ENCODE measurements at places on chromosomes 3 and 15.

DNA sequence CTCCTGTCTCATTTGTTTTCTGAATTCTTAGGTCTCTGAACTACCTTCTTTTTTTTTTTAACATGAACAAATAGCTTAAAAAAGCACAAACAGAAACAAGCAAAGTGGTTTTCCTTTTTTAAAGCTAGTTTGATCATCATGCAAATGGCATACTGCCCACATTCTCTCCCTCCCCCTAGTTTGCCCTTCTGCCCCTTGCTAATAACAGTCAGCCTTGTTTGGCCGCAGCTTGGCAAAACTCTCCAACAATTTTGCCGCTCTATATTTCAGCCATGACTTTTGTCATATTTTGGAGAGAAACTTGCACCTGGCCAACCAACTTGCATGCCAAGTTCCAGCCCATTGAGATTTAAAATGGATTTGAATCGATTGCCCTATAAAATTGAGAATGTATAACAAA, 666.0 kb upstream of the NR2F2 start:
- no peak for DNase-seq

- DNase-seq: no peak
Measured at GRCh38 chr3:186640929-186641328, 730 bp downstream of the FETUB start.

DNA sequence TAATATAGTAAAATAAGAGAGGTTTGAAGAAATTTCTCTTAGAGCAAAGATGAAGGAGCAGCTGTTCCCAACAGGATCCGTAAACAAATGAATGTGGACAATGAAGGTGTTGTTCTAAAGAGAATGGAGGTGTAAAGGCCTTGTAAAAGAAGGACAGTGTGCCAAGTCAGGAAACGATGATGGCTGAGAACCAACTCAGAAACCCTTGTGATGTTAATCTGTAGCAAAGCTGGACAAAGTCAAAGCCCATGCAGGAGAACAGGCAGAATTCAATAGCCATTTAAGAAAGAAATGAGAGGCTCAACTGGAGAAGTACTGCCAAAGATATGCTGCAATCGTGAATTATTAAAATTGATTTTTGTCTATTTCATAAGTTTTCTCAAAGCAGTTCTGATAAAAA, 192.2 kb downstream of the MBNL1 start:
- no peak for DNase-seq

- DNase-seq: no peak
Measured at GRCh38 chr3:76694063-76694462, 345.8 kb upstream of the ROBO2 start.

GRCh38 chr15:90819850-90820249, 48.5 kb upstream of the FURIN start:
- DNase-seq: no peak

- no peak for DNase-seq
Measured at GRCh38 chr3:15476378-15476777, 45.1 kb downstream of the COLQ start.

GRCh38 chr3:51391566-51392354, 675 bp downstream of the RBM15B start:
- peak; percentile 24 for DNase-seq

GRCh38 chr3:172651936-172652625, 58.8 kb downstream of the NCEH1 start:
- no peak for DNase-seq

DNA sequence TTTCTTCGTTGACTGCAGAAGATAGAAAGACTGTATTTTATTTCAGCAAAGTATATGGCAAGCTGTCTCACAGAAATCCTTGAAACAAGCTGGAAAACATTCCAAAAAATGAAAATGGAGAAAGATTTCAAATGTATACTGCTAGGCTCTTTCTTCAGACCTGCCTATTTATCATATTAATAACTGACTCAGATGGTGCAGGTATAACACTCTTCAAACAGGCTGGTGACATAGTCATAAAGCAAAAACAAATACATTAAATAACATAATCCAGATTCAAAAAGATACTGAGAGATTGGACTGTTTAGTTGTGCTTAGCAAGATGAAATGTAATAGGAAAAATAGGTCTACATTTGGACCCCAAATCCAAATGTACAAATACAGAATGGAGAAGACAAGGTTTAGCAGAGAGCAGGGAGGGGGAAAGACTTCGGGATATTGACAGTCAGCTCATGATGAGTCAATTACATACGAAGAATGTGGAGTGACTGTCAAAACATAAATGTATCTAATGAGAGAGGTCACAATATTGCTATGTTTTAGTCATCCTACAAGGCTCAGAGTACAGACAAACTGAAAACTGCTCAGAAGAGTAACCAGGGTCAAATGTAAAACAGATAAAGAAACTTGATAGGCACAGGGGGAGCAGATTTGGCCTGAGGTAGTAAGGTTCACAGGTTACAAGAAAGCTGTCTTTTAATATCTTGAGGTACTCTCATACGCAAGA, 88.7 kb downstream of the DMXL2 start:
- no peak for DNase-seq

GRCh38 chr3:55718074-55718473, 231.0 kb upstream of the WNT5A start:
- DNase-seq: no peak

- DNase-seq: no peak
Measured at GRCh38 chr15:78993931-78994530, 49.2 kb upstream of the CTSH start.

DNA sequence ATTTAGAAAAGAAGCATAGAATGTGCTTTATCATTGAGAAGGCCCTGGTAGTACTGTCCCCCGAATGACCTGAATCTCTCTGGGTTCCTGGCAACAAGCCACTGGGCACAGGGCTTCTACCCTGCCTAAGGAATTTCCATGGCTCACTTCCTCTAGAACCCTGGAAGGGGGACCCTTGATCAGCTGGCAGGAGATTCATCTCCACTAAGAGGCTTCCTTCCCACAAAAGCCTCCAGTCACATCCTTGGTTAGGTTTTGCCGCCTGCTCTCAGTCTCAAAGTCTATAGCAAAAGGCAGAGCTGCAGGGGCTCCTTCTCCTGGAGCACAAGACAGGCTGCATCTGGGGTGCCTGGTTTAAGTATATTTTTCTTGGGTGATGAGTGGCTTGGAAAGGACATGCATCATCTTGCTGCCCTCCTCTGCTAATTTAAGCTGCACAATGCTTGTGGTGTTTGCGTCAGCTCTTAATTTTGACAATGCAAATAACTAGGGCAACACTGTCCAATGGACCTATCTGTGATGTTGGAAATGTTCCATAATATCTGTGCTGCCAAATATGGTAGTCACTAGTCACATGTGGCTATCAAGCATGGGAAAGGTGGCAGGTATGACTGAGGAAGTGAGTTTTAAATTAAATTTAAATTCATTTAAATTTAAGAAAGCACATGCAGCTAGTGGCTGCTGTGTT, 33.4 kb upstream of the RARRES1 start:
- DNase-seq: no peak

- DNase-seq: no peak
Measured at GRCh38 chr3:29022976-29023375, 257.9 kb upstream of the RBMS3 start.

DNA sequence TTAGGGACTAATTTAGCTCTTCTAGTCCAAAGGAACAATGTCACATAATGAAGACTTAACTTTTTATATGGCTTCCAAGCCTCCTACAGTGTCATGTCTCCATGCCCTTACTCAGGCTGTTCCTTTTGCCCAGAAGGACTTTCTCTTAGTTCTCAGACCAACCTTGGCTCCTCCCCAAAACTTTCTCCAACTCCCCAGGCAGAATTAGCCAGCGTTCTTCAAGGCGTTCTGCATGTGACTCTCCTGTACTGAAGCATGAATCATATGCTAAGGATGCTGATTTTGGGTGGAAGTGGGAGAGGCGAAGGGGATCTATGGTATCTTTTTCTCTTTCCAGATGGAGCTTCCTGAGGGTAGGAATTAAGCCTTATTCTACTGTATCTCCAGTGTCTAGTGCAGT, 335.1 kb upstream of the ICE2 start:
- no peak for DNase-seq

- no peak for DNase-seq
Measured at GRCh38 chr15:68730976-68731897, 89.5 kb downstream of the ANP32A start.

GRCh38 chr15:63436872-63437375, 55.3 kb upstream of the CA12 start:
- DNase-seq: peak; percentile 23

DNA sequence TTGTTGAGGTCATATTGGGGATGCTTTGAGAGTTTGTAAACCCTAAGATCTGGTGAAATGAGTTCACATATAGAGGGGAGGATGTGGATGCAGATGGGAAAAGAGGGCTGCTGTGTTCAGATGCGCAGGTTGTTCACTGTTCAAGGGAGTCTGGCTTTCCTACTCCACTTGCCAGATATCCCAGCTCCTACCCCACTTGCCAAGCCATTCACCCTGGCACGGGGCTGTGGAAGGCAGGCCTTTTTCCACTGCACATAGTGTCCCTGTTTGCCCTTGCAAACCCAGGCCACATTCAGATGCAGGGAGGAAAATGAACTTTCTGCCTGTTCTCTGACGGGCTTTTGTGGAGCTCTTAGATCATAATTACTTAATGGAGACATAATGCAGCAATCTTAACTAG, 29.0 kb downstream of the CRABP1 start:
- no peak for DNase-seq

DNA sequence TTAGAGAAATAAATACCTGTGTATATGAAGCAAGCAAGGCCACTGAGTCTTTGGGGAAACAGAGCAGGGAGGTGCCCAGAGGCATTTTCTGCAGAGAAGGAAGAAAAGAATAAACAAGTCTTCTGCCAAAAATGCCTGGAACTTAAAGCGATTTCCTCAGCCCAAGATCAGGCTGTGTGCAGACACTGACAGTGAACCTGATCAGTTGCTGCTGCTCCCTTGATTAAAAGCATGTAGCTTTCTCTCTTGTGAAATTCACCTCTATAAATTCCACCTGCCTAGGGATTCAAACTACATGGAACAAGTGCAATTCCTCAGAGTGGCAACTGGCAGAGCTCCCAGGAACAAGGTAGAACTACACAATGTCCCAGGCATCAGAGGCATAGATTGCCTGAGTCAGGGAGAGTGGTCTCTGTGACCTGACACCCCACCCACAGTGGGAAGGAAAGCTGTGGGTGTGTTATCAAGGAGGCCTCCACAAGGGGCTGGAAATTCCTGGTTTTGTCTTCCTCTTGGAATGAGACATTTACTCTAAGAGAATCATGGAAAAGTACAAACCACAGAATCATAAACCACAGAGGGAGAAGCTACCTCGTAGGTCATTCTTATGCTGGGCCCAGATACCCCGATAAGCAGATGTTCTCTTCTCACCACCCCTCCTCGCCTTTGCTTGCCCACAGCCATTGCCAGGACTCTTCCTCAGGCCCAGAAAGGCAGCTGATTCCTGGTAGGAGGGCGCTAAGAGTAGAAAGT, 1.8 kb upstream of the ZBTB38 start:
- DNase-seq: no peak

- no peak for DNase-seq
Measured at GRCh38 chr15:33086500-33087121, 107.9 kb downstream of the FMN1 start.

- no peak for DNase-seq
Measured at GRCh38 chr15:54564166-54564565, 585.9 kb downstream of the UNC13C start.

DNA sequence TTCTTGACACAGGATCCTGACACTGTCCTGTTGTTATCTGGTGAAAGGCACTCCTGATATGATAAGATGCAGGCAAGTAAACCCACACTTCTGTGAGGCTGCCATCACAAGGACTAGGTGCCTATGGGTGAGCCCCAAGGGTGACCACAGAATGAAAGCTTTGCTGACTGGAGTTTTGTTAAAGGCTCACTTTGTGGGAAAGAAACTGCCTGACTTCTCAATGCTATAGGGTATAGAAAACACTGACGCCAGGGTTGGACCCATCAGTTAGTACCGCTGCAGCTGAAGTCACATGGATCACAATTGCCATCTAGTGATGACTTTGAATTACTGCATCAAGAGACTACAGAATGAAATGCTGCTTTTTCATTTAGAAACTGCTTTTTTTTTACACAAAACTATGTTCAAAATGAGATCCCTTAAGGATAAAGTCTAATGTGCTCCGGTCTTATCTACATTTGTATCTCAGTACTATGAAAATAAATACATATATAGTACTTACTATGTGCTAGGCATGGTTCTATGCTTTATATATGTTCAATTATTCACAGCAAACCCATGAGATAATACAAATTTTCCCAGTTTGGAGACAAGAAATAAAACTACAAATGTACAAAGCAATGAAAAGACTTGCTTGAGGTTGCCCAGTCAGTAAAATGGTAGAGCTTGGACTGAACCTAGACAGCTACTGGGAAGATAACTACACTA, 64.2 kb upstream of the CMSS1 start:
- no peak for DNase-seq

DNA sequence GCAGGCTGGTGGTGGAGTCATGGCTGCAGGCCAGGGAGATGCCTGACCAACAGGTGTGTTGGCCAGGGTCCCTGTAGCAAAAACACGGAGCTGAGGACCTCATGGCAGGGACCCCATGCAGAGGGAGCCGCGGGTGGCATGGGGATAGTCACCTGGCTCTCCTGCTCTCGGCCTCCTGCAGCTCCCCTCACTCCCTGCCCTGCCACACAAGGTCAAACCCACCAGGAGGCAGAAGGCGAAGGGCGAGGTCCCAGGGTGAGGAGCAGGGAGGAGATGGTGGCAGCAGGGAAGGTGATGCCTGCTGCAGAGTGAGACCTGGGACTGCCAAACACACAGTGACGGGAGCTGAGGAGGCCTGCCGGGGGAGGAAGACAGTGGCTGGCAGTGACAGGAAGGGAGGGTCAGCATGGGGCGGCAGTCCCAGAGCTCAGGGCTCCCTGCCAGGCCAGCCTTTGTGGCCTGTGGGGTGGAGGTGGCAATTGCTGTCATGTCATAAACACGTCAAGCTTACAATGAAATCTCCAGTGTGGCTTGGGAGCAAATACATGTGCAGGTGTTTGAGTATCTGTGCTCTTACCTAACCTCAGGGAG, 144.3 kb downstream of the TJP1 start:
- no peak for DNase-seq

- DNase-seq: no peak
Measured at GRCh38 chr3:72702390-72702789, 145.9 kb downstream of the SHQ1 start.

DNA sequence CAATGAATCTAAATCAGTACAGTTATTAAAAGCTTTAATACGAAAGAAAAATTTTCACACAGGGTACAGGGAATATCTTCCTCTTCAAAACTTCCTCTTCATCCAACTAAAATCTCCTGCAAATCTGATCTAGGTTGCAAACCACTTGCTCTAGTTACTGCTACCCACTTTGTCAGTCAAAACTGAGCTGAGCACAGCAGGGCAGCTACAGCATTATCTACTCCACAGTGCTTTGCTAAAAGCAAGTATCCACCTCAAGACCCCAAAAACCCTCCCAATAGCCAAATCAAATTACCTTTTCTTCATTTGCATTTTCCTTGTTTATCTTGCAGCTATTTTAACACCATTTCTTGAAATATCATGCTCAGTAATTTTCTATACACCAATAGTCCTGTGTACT, 14.7 kb downstream of the ZNF280D start:
- no peak for DNase-seq

- no peak for DNase-seq
Measured at GRCh38 chr15:80953953-80954778, 35.5 kb downstream of the MESD start.

Measured in activated CD4-positive, CD25-positive, alpha-beta regulatory T cell treated with anti-CD3 and anti-CD28 coated beads, Interleukin-2, amount 50 U/mL, for 16 hours (primary cell).